ENCODE measurements at places on chromosomes 7 and 10. TPM values are rescaled to one million over a fixed set of nuclear protein-coding genes. Genes with fewer than 3 reads are reported as not detected.

Gene ARHGAP21
- total RNA-seq = 54.5 TPM

Gene SORBS1
- 147 TPM for total RNA-seq

Gene GRM3
- not detected for total RNA-seq

Gene PTPRZ1
- total RNA-seq = not detected

GRCh38 chr7:80720146-80720545 is 81.7 kb downstream of the CD36 start:
- DNase-seq = no peak
- H3K27me3 ChIP-seq = no peaks in the 10 kb centered on the region
- no peaks in the 10 kb centered on the region for H3K4me1 ChIP-seq
- no peaks in the 10 kb centered on the region for H3K36me3 ChIP-seq
- no peak overlapping the region for H3K27ac ChIP-seq
- no peak overlapping the region for H3K4me3 ChIP-seq

DNA sequence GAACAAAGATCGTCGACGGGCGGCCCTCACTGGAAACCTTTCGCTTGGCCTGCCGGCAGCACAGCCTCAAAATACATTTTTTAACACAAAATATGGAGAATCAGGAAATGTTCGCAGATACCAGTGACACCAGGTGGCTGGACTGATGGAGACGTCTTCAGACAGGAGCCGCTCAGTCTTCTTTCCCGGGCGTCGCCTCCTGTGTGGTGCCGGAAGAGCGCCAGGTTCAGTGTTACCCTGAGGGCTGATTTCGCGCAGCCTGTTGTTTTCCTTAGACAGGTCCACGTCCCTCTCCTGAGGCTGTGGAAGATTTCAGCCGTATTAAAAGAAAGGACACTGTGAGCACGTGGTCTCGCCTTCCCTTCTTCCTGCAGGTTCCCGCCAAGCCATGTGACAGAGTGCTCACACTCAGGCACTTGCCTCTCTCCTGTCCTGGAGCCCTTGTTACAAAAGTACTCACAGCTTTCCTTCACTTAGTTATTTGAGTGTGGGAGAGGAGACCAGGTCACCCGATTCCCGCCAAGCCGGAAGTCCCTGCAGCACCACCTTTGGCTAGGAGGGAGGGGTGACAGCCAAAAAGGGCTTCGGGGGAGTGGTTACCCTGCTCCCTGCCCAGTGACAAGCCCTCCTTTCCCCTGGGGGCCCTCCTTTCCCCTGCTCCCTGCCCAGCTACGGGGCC is 21.7 kb upstream of the PWWP2B start:
- DNase-seq = no peak
- H3K36me3 ChIP-seq = no peaks in the 10 kb centered on the region
- H3K27ac ChIP-seq = no peak overlapping the region
- no peaks in the 10 kb centered on the region for H3K4me1 ChIP-seq
- H3K4me3 ChIP-seq = no peak overlapping the region

DNA sequence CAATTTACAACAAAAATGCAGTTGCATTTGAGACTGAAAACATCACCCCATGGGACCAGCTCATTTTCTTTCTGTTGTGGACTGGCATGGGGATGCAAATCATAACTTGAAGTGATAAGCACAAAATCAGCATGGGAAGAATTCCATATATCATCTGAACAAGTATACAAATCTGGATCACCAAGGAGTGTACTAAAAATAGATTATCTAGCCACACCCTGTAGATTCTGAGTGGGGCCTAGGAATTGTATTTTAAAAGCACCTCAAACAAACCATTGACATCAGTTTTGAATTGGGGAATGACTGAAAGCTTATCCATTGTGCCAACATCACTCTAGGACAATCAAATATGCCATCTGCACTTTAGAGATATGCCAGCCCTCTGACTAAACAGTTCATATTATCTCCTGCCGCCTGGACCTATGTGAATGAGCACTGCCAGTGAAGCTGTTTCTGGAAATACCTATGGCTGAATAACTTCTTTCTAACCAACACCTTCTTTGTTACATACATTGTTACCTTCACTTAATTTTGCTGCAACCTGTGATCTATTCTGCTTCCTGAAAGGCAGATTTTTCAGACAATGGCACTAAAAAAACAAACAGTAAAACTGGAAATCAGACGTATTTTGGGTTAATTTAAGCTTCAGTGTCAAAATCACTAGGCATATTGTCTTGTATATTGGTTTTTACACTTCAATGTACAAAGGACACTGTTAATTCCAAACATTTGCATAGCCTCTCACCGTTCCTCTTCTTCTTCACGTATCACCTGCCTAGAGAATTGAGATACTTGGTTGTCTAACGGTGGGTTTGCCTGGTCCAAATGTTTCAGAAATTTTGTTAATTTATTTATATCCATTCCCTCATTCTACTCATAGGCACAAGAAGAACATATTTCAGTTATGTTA is 42.4 kb upstream of the HGF start:
- no peak overlapping the region for H3K4me3 ChIP-seq
- no peaks in the 10 kb centered on the region for H3K27me3 ChIP-seq
- H3K36me3 ChIP-seq = no peaks in the 10 kb centered on the region
- no peak for DNase-seq

DNA sequence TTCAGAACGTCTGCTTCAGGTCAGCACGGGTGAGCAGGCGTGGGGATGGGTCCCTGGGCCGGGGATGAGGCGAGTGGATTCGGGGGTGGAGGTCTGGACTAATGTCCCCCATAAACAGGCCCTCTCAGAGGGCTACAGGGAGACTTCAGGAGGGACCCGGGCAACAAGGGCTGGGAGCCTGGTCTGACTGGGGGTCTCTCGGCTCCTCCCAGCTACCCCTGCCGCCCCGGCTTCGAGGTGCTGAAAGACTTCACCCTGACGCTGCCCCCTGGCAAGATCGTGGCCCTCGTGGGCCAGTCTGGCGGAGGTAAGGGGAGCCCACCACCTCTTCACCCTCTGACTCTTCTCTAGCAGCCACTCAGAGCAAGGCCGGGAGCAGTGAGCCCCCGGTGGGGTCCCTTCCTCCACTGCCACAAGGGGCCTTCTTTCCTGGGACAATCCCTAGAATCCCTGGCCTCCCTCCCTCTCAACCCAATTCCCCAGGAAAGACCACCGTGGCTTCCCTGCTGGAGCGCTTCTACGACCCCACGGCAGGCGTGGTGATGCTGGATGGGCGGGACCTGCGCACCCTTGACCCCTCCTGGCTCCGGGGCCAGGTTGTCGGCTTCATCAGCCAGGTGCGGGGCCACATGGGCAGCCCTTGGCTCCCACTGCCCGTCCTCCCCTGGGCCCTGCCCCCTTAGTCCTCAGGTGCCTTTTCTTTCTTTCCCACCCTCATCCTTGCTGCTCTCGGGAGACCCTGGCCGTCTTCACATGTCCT is 7.5 kb upstream of the ASIC3 start:
- H3K4me1 ChIP-seq = peaks cover 3% of the 10 kb centered on the region
- no peak overlapping the region for H3K4me3 ChIP-seq
- H3K27me3 ChIP-seq = no peaks in the 10 kb centered on the region

- DNase-seq = no peak
- H3K4me1 ChIP-seq = no peaks in the 10 kb centered on the region
- no peak overlapping the region for H3K4me3 ChIP-seq
- no peaks in the 10 kb centered on the region for H3K27me3 ChIP-seq
These were observed 348.8 kb downstream of the SUGCT start for GRCh38 chr7:40483630-40484029.

- H3K4me1 ChIP-seq = peaks cover 23% of the 10 kb centered on the region
- H3K27me3 ChIP-seq = no peaks in the 10 kb centered on the region
- no peaks in the 10 kb centered on the region for H3K36me3 ChIP-seq
- no peak overlapping the region for H3K27ac ChIP-seq
- no peak overlapping the region for H3K4me3 ChIP-seq
These were observed 3.1 kb upstream of the ZNRF2 start for GRCh38 chr7:30281263-30281662.

- peaks cover 23% of the 10 kb centered on the region for H3K4me1 ChIP-seq
- no peaks in the 10 kb centered on the region for H3K36me3 ChIP-seq
- no peak for DNase-seq
- H3K27me3 ChIP-seq = no peaks in the 10 kb centered on the region
These were observed 6.8 kb upstream of the ASB15 start for GRCh38 chr7:123594813-123595241.

DNA sequence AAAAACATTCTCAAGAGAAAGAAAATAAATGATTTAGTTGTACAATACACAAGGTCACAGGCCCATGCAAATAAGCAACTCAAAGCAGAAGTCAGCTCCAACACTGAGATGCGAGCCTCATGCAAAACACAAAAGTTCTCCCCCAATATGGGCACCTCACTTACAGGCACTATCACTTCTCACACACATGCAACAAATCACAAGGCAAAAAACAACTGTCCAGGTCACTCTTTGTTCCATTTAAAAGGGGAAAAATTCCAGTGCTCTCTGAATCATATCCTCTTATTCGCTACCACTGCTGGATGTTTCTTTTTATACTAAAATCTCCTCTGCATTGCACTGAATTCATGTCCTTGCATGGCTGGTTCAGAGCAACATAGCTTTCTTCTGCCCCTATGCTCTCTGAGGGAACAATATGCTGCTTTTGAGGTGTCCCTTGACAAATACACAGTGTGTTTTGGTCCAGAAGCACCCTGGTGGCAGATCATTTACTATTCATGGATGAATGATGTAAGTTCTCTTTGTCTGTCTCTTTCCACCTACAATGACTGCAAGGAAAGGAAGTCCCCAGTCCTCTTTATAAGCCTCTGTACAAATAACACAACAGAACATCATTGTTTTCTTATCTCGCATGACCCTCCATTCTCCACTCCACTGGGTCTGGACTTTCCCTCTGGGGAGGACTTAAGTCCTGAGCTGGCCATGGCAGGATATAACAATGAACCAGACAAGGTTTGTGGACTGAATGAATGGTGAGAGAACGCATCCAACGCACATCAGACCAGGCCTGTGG is 85.4 kb upstream of the GSDME start:
- H3K36me3 ChIP-seq = no peaks in the 10 kb centered on the region
- H3K27ac ChIP-seq = no peak overlapping the region
- H3K27me3 ChIP-seq = no peaks in the 10 kb centered on the region
- H3K4me1 ChIP-seq = no peaks in the 10 kb centered on the region
- no peak overlapping the region for H3K4me3 ChIP-seq

- H3K27ac ChIP-seq = no peak overlapping the region
- DNase-seq = no peak
- H3K4me1 ChIP-seq = no peaks in the 10 kb centered on the region
These were observed 689.5 kb downstream of the DNAJB9 start for GRCh38 chr7:109259151-109259550.

- peaks cover 22% of the 10 kb centered on the region for H3K27me3 ChIP-seq
- DNase-seq = no peak
- H3K4me3 ChIP-seq = no peak overlapping the region
- H3K27ac ChIP-seq = no peak overlapping the region
These were observed 38.5 kb upstream of the PSMG3 start for GRCh38 chr7:1608318-1608717.

GRCh38 chr10:78688901-78689583 is 379.7 kb upstream of the ZMIZ1 start:
- no peak overlapping the region for H3K4me3 ChIP-seq
- peaks cover 13% of the 10 kb centered on the region for H3K4me1 ChIP-seq
- no peak overlapping the region for H3K27ac ChIP-seq
- H3K27me3 ChIP-seq = no peaks in the 10 kb centered on the region
- peak; percentile 59 for DNase-seq

DNA sequence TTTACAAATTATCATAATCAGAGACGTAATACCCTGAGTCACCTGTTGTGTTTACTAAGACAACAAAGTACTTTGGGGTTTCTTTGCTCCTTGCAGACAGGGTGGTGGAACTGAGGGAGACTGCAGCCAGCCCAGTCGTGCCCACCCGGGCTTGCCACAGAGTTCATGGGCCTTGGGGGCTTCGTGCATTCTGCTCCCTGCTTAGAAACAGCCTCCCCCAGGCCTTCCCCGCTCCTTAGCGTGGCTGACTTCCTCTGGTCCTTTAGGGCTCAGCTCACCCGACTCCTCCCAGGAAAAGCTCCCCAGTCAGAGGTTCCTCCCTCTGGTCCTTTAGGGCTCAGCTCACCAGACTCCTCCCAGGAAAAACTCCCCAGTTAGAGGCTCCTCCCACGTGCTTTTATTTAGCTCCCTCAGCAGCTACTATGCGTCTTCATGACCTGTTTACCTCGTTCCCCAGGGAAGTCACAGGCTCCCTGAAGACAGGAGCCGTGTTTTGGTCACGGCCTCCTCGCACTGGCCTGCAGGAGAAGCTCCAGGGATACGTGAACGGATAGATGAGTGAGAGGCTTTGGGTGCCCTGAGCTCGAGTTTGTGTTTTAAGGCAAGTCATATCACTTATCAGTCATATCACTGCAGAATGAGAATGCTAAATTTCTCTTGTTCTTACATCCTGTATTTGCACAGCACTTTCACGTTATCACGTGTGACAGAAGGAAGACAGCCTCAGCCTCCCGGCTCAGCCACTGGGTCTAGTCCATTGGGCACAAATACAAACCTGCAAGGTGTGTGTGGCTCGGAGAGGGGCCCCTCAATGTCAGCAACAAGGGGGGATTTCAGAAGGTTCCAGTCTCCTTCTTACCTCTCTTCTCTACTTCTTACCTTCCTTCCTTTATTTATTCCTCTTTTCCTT is 52.7 kb upstream of the VIPR2 start:
- H3K4me3 ChIP-seq = no peak overlapping the region
- H3K36me3 ChIP-seq = no peaks in the 10 kb centered on the region

DNA sequence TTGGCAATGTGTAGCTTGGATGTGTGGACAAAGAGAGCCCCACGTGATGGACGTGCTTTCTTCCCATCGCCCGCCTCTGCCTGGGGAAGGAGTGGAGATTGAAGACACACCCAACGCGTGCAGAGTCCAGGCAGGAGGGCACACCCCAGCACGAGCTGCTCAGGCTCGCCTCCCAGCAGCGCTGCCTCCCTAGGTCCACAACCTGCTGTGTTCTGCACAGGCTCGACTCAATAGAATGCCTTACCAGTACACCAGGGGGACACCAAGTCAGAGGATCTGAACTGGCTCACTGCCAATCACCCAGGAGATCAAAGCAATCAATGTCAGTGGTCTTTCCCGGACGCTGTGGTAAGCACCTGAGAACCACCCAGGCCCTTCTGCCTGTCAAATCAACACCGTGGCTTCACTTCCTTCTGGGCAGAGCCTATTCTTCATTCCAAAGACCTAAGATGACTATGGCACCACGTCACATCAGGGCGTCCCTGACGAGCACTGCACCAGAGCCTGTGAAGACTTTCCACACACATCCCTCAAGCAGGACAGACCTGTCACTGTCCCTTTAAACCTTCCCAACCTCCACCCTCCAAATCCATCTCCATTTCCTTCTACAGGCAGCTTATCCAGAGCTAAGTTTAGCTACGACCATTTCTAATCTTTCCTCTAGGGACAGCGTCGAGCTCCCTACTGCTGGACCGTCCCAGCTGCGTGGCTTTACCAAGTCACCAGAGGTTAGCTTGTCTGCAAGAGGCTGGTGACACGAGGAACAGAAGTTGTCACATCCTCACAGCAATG is 72.3 kb downstream of the AMZ1 start:
- DNase-seq = peak; percentile 69
- H3K4me3 ChIP-seq = peak overlapping the region; percentile 40
- peaks cover 51% of the 10 kb centered on the region for H3K4me1 ChIP-seq
- H3K36me3 ChIP-seq = no peaks in the 10 kb centered on the region
- H3K27me3 ChIP-seq = no peaks in the 10 kb centered on the region

DNA sequence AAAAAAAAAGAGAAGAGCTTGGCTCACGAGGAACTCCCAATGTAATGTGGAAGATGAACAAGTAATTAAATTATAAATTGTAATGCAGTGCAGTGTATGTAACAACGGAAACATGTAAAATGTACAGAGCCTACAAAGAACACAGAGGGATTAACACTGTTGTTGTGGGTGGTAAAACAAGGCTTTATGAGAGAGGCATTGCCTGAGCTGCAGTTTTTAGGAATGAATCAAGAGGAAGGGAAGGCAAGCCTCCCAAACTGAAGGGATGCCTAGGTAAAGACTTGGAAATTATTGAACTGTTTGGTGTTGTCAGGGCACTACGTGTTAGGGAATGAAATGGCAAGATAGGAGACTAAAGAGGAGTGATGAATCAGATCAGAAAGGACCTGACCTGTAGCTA is 213.7 kb downstream of the HTR7 start:
- H3K27ac ChIP-seq = no peak overlapping the region
- no peaks in the 10 kb centered on the region for H3K27me3 ChIP-seq
- H3K4me3 ChIP-seq = no peak overlapping the region
- DNase-seq = no peak

All from gastrocnemius medialis (tissue), 4 donors.